ENCODE measurements at places on chromosomes 3 and 15.

DNA sequence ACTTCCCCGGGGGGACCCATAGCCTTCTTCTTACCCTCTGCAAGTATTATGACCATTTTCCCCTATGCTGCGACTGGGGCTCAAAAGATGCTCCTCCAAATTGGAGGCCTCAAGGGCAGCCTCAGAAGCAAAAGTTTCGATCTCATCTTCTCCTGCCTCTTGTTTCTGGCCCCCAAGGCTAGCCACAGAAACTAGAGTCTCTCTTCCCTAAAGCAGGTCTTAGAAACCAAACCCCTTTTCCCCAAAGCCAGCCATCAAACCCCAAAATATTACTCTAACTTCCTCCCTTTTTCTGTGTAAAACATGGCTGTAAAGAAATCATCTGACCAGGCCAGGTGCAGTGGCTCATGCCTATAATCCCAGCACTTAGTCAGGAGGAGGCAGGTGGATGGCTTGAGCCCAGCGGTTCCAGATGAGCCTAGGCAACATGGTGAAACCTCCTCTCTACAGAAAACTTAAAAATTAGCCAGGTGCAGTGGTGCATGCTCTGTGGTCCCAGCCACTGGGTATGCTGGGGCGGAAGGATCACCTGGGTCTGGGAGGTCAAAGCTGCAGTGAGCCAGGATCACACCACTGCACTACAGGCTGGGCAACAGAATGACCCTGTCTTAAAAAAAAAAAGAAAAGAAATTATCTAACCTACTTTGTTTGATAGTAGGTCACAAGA, 36.7 kb upstream of the MFGE8 start:
- DNase-seq, result no peak

GRCh38 chr3:30886888-30887287, 7.6 kb downstream of the GADL1 start:
- no peak for DNase-seq

DNA sequence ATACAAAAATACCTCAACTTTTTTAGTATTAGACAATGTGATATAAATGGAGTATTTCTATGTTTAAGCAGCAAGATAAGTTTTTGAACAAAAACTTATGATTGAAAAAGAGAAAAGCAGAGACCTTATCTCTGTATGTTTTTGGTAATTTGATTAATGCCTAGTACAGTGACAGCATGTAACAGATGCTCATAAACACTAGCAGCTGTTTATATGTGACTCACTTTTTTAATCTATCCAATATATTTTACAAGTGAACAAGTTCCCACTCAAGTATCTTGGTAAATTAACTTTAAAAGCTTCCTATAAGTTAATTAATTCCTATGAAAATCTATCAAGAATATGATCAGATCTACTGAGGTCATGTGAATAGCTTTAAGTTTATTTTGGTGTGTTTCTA, 55.1 kb downstream of the NGLY1 start:
- no peak for DNase-seq

DNA sequence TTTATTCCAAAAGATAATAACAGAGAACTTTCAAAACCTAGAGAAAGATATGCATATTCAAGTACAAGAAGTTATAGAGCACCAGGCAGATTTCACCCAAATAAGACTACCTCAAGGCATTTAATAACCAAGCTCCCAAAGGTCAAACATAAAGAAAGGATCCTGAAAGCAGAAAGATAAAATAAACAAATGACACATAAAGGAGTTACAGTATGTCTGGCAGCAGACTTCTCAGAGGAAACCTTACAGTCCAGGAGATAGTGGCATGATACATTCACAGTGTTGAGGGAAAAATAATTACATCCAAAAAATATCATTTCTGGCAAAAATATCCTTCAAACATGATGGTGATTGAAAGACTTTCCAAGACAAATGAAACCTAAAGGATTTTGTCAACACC, 185.8 kb upstream of the POU1F1 start:
- no peak for DNase-seq

DNA sequence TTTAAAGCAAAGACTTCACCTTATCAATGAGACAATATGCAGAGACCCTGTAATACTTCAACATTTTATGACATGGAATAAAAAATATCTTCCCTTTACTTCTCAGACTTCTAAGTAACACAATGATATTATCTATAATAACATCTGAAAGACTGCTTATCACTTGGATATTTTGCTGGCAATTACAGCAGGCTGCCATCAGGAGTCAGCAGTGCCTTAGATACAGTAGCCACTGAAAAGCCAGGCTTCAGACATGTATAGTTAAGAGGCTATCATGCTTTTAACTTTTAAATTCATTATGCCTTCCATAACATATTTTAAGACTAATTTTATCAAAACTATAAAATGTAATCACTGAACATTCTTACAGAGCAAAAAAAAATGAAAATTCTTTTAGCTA, 227.5 kb downstream of the NEK10 start:
- DNase-seq, result no peak

GRCh38 chr3:113571360-113571759, 39.0 kb downstream of the SIDT1 start:
- DNase-seq, result no peak

GRCh38 chr3:72080095-72080494, 295.1 kb upstream of the PROK2 start:
- DNase-seq, result no peak

GRCh38 chr15:69869881-69870505, 227.7 kb downstream of the TLE3 start:
- DNase-seq, result peak; percentile 8

DNA sequence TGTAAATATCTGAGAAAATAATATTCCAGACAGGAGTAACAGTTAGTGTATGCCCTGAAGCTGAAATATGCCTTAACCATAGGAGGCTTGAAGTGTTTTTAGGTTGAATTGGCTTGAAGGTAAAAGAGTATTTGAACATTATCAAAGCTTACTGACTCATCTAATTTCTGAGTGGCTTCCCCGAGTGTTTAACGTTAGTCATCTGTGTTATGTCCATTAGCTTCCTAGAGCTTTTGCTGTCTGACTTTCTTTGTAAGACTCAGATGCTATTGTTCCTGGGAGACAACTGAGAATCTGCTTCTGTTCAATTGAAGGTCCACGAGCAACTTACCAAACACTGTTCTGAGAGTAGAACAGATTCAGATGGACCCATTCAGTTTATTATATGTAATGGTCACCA, 656.8 kb upstream of the NECTIN3 start:
- DNase-seq, result no peak

GRCh38 chr15:64772964-64773363, 2.4 kb downstream of the RBPMS2 start:
- DNase-seq, result no peak

DNA sequence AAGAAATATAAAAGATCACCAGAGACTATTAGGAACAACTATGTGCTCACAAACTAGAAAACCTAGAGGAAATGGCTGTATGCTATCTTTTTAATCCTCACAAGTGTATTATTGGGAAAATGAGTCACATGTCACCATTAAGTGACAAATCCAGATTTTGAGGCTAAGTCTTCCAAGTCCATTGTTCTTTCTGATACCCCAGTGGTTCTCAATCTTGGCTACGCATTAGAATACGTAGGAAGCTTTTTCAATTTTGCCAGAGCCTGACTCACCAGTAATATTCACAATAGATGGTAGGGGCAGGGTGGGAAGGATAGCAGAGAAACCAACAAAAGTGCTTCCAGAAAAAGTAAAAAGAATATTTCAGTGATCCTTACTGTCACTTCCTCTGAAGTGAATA, 117.0 kb downstream of the FILIP1L start:
- no peak for DNase-seq
